Activated CD4-positive, alpha-beta T cell treated with anti-CD3 and anti-CD28 coated beads for 1 hour (primary cell): ENCODE measurements at places on chromosomes 3 and 15.

DNA sequence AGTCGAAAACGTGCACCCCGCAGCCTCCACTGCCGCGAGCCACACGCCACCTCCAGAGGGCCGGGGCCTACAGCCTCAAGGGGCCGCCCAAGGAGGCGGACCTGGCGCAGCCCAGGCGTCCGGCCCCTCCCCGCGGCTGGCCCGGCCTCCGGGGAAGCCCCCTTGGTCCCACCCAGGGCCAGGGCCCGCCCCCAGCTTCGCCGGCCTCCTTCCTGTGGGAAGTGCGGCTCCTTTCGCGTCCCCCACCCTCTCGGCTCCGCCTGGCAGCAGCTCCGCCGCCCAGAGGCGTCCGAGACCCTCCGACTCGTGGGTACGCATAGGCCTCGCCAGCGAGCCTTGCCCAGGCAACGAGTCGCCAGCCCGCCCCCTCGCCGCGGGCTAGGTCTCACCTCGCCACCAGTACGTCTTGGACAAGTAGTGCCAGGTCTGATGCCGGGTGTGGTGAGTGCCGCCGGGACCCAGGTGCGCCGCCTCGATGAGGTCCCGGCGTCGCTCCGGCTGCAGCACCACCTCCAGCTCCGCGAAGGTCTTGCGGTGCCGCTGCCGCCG lies 642 bp downstream of the ZBTB11 start:
- peak; percentile 89 for DNase-seq

DNA sequence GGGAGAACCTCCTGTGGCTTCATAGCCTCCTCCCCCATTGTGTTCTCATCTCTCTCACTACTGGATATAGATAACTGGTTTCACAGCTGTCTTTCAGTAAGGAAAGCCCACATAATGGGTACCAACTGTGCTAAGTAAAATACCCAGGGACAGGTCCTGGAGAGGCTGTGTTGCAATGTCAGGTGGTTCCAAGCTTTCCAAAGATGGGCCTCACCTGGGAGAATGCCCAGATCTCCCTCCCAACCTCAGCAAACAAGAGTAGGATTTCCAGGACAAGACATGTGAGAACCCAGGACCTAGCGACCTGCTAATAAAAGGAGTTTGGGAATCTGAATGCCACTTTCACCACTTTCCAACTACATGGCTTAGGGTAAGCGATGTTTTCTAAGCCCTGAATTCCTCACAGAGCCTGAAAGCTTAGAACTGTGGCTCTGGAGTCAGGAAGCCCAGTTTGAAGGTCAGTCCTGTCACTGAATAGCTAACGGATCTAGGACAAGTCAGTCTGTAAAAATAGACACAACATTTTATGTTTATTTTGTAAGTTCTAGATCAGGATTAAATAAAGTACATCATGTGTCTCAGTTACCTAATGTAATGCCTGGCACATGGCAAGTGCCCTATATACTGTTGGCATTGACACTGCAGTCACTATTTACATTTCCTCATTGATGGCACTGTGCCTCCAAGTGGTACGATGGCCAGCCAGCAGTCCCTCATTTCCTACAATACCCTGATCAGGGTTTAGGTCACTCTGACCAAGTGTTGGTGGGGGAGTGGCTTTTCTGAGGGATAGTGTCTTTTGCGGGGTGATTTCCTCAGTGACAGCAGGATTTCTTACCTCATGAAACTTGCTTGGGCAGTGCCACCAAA lies 11.9 kb downstream of the CERS3 start:
- no peak for DNase-seq

- DNase-seq: no peak
Measured at GRCh38 chr3:127008236-127008635, 25.3 kb downstream of the PLXNA1 start.

GRCh38 chr3:196492080-196492479 lies 11.5 kb downstream of the RNF168 start:
- no peak for DNase-seq
